Stomach (tissue), 19 donors: ENCODE measurements at places on chromosomes 12 and 14. TPM values are rescaled to one million over a fixed set of nuclear protein-coding genes. Genes with fewer than 3 reads are reported as not detected.

- peak overlapping the region; percentile 81 for H3K27ac ChIP-seq
- H3K4me3 ChIP-seq: no peak overlapping the region
- DNase-seq: peak; percentile 71
- no peaks in the 10 kb centered on the region for H3K4me1 ChIP-seq
- no peaks in the 10 kb centered on the region for H3K27me3 ChIP-seq
- no peaks in the 10 kb centered on the region for H3K36me3 ChIP-seq
These were observed 33.4 kb downstream of the VCPKMT start for GRCh38 chr14:50082784-50083466.

Gene KLRD1
- 1.8 TPM for total RNA-seq

Gene SLC25A47
- total RNA-seq: not detected

GRCh38 chr12:1531654-1532374, 62.6 kb downstream of the FBXL14 start:
- DNase-seq: no peak
- H3K27ac ChIP-seq: no peak overlapping the region
- H3K27me3 ChIP-seq: peaks cover 50% of the 10 kb centered on the region
- H3K4me1 ChIP-seq: peaks cover 36% of the 10 kb centered on the region
- H3K4me3 ChIP-seq: peak overlapping the region; percentile 71

Gene B4GALNT1
- total RNA-seq: not detected

Gene B3GNT4
- total RNA-seq: not detected

DNA sequence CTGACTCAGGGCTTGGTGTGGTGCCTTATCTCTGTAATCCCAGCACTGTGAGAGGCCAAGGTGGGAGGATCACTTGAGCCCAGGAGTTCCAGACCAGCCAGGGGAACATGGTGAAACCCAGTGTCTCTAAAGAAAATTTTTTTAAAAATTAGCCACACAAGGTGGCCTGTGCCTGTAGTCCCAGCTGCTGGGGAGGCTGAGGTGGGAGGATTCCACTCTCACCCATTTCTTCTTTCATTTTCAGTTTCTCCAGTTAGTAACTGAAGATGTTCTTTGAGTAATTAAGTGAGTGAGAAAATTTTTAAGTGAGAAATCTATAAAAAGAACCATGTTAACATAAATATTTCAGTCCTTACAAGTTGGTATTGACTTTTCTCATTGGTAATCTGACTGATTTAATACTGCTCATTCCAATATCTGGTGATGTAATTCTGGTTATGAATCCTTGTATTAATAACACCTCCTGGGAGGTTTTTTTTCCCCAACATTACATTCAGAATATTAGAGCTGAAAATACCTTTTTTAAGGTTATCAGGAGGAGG, 6.1 kb downstream of the METTL3 start:
- H3K36me3 ChIP-seq: peaks cover 61% of the 10 kb centered on the region
- H3K4me1 ChIP-seq: peaks cover 41% of the 10 kb centered on the region
- H3K4me3 ChIP-seq: no peak overlapping the region
- no peak for DNase-seq
- no peaks in the 10 kb centered on the region for H3K27me3 ChIP-seq

DNA sequence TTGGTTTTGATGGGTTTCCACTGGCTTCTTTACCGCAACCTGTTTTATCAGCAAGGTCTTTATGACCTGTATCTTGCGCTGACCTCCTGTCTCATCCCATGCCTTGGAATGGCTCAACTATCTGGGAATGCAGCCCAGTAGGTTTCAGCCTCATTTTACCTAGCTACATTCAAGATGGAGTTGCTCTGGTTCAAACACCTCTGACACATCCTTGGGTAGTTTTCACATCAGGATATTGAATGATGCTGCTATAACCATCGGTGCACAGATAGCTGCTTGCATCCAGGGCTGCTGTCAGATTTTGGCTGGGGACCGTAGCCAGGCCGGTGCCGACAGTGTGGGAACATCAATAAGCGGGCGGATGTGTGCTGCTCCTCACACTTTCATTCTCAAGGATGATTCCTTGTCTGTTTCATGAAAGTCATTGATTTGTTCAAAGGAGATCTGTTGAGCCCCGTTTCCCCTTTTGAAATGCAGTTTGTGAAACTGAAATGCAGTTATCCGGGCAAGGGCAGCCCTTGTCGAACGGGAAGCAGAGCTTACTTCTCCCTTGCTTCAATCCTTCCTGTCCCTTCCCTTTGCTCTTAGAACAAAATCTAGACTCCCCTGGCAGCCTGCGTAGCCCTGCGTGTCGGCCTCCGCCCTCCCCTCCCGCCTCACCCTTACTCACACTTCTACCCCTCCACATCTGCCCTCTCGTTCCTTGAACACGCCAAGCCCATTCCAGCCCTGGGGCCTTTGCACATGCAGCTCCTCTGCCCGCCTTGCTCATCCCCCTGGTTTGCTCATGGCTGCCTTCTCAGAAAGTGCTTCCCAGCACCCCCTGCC, 49.2 kb upstream of the NCOR2 start:
- H3K27me3 ChIP-seq: no peaks in the 10 kb centered on the region
- H3K27ac ChIP-seq: no peak overlapping the region
- no peaks in the 10 kb centered on the region for H3K36me3 ChIP-seq
- no peak for DNase-seq

DNA sequence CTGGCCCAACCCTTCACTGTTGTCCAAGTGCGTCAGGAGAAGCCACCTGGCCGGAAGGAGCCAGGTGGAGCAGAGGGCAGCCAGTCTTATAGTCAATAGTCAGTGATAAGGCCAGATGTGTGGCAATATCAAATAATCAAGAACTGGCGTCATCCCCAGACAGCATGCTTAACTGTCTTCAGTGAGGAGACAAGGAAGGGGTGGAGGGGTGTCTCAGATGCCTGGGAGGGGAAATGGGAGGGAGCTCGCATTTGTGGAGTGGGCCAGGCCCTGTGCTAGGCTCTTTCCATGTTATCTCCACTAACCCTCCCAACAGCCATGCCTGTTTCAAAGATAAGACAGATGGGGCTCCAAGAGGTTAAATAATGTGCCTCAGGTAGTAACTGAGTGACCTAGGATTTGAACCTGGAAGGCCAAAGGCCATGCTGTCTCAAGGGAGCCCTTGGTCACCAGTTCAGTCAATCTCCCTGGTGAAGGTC, 48.9 kb upstream of the FOS start:
- H3K4me3 ChIP-seq: no peak overlapping the region
- peak; percentile 67 for DNase-seq
- H3K27me3 ChIP-seq: no peaks in the 10 kb centered on the region

- H3K4me1 ChIP-seq: peaks cover 70% of the 10 kb centered on the region
- no peak overlapping the region for H3K4me3 ChIP-seq
- no peak overlapping the region for H3K27ac ChIP-seq
- DNase-seq: no peak
These were observed 24.3 kb downstream of the NCOR2 start for GRCh38 chr12:124543052-124543589.

DNA sequence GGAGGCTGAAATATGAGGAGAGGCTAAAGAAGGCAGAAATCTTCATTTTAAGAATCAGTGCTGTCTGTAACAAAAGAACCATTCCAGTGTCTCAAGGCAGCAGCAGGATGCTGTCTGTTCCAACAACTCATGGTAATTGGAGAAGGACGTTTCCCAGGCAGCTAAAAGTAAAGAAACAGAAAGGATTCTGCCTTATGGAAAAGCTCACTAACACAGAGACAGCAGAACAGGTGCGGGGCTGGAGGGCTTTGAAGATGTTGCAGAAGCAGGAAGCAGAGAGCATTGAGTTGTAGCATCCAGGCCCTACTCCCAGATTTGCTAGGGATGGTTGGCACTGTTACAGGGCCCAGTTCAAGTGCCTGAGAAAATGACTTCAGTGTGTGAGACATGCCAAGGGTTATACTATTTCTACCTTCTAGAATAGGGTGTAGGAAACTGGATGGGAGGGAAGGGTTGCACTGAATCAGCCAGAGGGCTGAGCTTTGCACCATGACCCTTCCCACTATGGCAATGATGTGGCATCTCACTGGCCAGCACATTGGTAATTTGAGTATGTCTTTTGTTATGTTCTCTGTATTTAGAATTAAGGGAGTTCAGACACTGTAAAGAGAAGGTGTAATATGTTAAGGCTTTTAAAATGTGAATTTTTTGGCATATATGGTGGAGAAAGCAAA, 160.0 kb upstream of the FBXO33 start:
- no peak overlapping the region for H3K4me3 ChIP-seq
- no peaks in the 10 kb centered on the region for H3K27me3 ChIP-seq
- H3K4me1 ChIP-seq: no peaks in the 10 kb centered on the region

DNA sequence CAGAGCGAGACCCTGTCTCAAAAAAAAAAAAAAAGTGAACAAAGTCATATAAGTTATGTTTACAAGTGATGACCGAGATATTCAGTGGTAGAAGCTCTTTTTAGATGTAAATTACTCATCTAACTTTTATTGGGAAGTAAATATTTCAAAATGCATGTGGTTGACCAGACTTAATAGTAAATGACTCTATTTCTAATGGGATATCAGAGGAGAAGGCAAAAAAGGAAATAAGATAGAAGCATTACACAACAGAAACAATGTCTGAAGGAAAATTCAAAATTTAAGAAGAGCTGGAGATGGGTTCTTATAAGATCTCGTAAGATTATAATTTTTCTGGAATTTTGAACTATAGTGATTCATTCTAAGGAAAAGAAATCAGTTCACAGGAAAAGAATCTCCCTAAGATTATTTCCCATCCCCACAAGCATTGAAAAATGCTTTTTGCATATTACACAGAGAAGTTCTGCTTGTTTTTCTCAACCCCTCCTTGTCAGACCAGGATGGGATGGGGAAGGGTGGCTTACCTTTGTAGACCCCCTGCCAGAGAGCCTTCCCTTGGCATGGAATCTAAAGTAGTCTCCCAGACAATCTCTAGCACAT, 63.1 kb upstream of the STK38L start:
- no peak overlapping the region for H3K27ac ChIP-seq
- H3K4me3 ChIP-seq: no peak overlapping the region
- peaks cover 38% of the 10 kb centered on the region for H3K4me1 ChIP-seq
- no peaks in the 10 kb centered on the region for H3K27me3 ChIP-seq

DNA sequence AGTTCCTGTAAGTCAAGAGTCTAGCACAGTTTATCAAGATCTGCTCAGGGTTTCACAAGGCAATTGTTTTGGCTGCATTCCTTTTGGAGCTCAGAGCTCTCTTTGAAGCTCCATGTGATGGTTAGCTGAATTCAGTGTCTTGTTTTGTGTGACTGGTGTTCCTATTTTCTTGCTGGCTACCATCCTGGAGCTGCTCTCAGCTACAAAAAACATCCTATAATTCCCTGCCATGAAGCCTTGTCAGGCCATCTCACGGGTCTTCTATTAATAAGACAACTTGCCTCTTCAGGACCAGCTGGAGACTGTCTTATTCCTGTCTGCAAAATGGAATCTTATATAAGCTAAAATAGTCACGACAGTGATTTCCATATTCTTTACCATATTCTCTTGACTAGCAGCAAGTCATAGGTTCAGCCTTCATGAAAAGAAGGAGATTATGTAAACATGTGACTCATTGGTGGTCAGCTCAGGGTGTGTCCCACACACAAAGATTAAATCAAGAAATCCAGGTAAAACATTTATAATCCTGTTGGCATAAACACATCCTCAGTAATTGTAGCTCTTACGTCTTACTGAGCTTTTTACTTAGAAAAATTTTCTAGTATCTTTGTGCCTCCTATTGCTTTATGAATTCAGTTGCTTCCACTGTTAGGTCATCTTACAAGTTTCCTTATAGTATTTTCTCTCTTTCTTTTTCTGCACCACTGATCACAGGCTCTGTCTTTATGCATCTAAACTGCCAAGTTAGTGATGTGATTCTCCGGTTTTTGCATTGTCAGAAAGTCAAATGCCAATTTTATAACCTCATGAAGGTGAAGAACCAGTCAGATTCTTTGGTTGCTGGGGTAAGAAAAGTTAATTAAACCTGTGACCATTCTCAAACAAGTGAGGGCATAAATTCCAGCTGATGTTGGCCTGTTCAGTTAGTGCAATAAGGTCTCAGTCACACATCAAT, 378.5 kb upstream of the MGAT4C start:
- no peak overlapping the region for H3K4me3 ChIP-seq
- H3K27me3 ChIP-seq: no peaks in the 10 kb centered on the region
- DNase-seq: no peak
- no peaks in the 10 kb centered on the region for H3K36me3 ChIP-seq
- H3K27ac ChIP-seq: no peak overlapping the region

DNA sequence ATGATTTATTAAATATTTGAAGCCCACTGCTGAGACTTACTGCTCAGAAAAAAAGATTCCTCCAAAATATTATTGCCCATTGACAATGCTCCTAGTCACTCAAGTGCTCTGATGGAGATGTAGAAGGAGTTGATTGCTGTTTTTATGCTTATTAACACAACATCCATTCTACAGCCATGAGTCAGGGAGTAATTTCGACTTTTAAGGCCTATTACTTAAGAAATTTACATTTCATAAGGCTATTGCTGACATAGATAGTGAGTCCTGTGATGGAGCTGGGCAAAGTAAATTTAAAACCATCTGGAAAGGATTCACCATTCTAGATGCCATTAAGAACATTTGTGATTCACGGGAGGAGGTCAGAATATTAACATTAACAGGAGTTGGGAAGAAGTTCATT, 5.2 kb downstream of the KCNJ8 start:
- H3K36me3 ChIP-seq: peaks cover 23% of the 10 kb centered on the region
- peaks cover 13% of the 10 kb centered on the region for H3K27me3 ChIP-seq
- no peak overlapping the region for H3K27ac ChIP-seq
- H3K4me3 ChIP-seq: no peak overlapping the region
- DNase-seq: no peak
- H3K4me1 ChIP-seq: no peaks in the 10 kb centered on the region

- DNase-seq: no peak
- H3K4me1 ChIP-seq: peaks cover 15% of the 10 kb centered on the region
- no peak overlapping the region for H3K27ac ChIP-seq
- H3K27me3 ChIP-seq: no peaks in the 10 kb centered on the region
- H3K4me3 ChIP-seq: no peak overlapping the region
These were observed 53.2 kb upstream of the DYRK2 start for GRCh38 chr12:67595365-67595764.

DNA sequence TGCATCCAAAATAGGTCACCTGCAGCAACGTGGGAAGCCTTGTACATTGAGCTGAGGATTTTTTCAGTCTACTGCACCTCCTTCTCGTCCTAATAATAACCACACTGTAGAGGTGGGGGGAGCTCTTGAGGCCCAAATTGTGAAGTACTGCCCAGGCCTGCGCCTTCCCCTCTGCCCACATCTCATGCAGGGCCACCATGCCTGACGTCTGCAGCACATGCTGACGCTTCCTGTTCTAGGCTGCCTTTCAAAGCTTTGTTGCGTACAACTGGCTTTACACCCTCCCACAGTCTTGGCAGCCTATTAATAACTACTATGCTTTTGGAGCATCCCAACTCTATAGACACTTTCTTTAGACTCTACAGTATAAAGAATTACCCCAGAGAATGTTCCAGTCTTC, 26.5 kb upstream of the TTC7B start:
- no peaks in the 10 kb centered on the region for H3K27me3 ChIP-seq
- H3K27ac ChIP-seq: no peak overlapping the region
- H3K36me3 ChIP-seq: no peaks in the 10 kb centered on the region
- no peak overlapping the region for H3K4me3 ChIP-seq
- peaks cover 7% of the 10 kb centered on the region for H3K4me1 ChIP-seq

Gene TUNAR
- total RNA-seq: 0.29 TPM

DNA sequence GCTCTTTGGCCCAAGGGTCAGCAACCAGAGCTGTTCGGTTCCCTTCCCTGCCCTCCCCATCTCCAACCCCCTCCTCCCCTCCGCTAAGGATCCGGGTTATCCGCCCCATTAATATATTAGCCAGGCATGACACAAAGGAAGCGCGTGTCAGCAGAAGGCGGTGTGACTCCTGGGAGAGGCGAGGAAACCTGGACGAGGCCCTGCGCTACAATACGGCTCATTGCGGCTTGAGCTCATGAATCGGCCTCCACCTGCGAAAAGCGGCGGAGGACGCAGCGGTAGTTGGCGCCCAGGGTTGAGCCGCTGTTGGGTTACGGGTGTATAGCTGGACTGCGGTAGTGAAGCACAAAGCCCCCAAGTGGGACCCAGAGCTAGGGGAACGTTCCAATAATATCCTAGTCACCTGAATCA, 9.9 kb downstream of the FOXA1 start:
- peak; percentile 74 for DNase-seq
- H3K4me3 ChIP-seq: peak overlapping the region; percentile 44
- H3K27ac ChIP-seq: peak overlapping the region; percentile 86
- peaks cover 35% of the 10 kb centered on the region for H3K4me1 ChIP-seq
